ENCODE measurements at places on chromosomes 11 and 22. TPM values are rescaled to one million over a fixed set of nuclear protein-coding genes. Genes with fewer than 3 reads are reported as not detected.

DNA sequence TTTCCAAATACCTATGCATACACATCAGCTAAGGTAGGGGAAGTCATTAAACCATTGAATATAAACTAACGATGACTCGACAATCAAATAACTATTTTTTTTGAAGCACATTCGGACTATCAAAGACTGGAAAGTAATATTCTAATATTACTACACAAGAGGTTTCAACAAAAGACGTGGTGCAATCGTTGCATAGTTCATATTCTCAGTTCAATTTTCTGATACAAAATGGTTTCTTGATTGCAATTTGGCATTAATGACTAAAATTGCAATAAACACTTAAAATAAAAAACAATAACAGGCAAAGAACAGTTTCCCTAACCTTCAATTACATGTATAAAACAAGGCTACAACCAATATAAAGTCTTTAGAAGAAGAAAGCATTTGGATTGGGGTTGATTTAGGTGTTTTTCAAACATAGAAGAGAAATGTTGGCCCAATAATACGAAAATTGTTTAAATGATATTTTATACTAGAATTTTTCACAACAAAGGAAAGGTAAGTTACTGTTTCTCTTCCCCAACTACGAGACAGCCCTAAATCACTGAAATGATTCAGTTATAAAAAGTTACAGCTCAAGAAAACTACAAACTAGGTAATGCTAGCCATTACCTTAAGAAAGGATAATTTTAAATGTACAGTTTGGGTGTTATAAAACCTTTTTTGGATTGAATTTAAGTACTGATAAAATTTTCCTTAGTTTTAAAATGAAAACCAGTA, 17.6 kb downstream of the BLID start:
- no peak for DNase-seq

DNA sequence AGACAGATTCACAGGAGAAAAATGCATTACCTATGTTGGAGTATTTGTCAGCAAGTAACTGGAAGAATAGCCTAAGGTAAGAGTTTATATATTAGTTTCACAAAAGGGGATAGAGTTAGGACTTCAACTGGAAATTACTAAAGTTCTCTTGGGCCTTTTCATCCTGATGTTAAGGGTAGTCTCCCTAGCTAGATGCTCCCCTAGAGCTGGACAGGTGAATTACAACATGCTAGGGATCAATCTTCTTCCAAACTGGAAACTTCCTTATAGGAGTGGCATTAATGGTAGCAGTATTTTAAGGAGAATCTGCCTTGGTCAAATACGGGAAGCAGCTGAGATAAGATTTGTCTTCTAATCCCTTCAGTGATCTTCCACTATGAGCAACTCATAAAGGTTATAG, 632.8 kb upstream of the RAG2 start:
- no peak for DNase-seq

GRCh38 chr22:43013355-43014315, 1.3 kb downstream of the PACSIN2 start:
- DNase-seq, result no peak

Gene TCN2
- 0.28 TPM for total RNA-seq

DNA sequence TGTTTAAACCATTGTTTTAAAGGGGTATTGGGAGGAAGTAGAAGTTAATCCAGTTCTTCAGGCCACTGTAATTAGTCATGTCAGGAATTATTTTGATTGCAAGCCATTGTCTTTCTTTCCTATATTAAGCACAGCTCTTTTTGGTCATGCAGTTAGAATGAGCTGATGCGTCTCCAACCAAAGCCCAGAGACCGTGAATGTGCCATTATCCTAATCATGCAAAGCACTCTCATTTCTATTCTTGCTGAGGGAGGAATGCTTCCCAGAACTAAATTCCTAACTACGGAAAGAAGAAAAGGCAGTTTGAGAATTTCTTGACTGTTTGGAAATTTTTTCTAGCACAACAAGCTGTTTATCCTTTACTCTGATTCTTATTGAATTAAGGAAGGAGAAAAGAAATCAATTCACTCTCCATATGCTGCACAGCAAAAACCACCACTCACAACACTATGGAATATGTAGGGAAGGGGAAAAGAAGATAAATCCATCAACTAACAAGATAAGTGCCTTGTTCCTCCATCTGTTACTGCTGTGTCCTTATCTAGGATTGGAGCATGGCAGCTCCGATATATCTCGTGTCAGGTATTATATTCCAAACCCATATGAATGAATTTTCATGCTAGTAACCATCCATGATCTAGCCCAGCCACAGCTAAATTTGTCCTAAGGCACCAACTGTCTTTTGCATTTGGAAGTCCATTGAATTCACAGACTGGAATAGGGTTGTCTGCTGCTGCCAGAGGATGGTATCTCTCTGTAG, 70.8 kb downstream of the NTM start:
- no peak for DNase-seq

GRCh38 chr22:27318516-27318915, 483.0 kb downstream of the MN1 start:
- no peak for DNase-seq

GRCh38 chr11:130037058-130037457, 32.6 kb upstream of the APLP2 start:
- no peak for DNase-seq

GRCh38 chr11:103988595-103988969, 47.9 kb upstream of the DDI1 start:
- DNase-seq, result no peak

DNA sequence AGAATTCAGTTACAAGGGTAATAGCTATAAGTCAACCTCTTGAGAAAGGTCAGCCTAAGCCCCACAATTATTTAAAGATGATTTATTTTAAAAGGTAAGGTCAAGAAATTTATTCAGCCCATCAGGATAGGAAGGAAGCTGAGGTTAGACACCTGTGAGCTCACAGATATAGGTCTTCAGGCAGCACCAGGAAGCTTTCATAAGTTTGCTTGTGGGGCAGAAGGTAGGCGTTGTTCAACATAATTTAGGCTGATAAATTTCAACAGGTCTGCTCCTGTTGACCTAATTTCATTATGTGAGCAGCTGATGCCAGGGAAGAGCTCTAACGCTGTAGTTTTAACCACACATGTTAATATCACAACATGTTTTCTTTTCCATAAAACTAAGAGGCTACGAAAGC, 118.1 kb upstream of the APOA1 start:
- DNase-seq, result no peak

Gene C22orf23
- total RNA-seq, result 0.37 TPM

DNA sequence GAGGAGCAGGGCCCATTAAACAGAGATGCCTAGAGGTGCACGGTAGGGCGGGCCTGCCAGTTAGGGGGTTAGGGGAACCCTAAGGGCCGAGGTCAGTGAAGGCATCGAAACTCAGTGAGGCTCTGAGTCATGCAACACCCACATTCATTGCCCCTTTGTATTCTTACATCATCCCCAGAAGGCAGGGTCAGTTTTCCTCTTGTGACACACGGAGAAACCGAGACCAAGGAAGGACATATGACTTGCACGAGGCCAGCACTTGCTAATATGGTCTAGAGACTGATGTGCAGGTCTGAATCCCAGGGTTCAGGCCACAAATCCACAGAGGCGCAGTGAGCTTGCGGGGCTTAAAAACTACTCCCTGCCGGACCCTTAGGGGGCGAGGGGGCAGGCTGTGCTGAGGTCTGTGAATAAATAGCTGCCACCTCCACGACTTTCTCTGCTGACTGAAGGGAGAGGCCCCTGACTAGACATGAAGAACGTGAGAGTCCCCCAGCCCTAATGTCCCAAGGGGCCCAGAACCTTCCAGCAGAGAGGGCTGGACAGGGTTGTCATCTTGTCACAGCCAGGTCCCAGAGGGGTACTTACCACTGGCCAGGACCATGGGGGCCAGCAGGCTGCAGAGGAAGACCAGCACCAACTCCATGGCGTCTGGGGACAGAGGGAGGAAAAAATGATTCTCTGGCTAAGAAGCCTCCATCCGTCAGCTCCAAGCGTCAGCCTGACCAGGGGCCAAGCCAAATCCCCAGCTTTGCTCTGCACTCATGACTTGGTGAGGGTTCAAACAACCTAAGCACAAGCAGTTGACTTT, 17.8 kb upstream of the FXYD2 start:
- DNase-seq, result no peak

DNA sequence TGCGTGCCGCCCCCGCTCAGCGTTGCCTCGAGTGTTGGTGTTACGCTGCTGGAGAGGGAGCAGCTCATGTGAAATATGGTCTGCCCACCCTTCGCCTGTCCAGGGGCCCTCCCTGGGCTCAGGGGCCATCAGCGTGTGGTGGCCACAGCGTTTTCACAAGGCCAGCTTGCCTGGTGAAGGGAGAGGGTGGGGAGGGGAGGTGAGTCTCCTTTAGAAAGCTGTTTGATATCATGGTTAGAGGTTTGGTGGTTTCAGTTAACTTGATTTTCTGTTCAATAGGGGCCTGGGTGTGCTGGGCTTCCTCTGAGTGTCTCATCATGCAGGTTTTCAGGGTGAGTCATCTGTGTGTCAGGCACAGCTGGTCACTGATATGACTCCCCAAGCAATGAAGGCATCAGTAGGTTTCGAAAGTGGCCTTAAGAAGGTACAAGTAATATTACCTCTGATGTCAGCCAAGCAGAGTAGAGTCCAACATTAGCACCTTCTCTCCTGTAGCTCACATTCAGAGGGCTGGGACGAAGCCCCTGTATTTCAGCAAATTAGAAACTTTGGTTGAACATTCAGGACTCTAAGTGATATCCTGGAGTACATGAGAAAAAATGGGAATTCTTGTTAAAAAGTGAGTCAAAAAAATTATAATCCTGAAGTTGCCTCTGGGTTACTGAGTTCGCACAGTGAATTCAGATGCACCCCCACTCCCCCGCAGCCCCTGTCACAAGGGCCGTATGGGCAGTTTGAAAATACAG, 172.5 kb downstream of the TBC1D22A start:
- DNase-seq, result no peak

Gene RIC3
- 11.8 TPM for total RNA-seq

DNA sequence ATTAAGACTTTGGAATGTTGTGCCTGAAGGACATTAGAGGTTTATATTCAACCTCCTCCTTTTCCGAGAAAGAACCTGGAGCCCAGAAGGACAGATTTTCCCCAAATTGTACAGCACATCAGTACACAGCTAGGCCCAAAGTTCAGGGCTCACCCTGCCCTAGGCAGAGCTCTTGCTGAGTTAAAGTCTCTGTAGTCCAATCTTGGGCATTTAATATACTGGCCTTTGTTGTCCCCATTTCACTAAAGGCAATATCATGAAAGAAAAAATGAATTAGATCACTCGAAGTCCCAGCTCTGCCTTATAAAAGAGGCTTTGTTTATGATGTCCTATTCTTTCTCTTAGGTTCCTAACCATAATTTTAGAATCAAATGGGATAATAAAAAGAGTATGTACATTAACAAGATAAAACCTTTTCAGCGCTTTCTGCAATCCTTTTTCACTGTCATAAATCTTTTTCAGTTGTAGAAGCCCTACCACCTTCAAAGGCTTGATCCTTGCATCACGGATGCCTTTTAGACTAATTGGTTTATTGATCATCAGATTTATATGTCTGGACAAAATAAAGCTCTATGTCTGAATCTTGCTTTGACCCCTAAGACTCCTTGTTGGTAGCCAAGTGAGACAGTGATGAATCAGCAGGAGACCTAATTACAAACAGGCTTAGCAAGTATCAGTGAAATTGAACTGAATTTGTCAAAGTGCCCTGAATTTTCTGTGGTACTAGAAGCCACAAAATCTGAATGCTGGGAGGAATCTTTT, 39.8 kb downstream of the RELT start:
- DNase-seq, result no peak

DNA sequence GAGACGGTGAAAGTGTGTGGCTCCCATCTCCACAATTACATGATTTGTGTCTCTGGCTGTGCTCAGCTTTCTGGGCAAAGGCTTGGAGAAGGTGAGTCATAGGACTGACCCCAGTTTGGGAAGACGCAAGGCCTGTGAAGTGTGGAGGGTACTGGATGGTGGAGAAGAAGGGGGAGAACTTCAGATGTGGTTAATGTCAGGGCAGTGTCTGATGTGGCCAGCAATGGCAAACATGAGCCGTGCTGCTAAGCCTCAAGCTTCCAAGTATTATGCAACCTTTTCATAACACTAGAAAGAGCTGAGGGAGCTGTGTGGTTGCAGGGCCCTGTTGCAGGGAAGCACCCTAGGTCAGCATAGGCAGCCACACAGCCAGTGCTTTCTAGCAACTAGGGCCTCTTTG, 110.9 kb downstream of the NTM start:
- DNase-seq, result no peak

Gene NPTXR
- total RNA-seq, result 5.9 TPM

GRCh38 chr11:64598106-64598796, 7.2 kb downstream of the SLC22A12 start:
- DNase-seq, result no peak

Gene LRRN4CL
- 0.22 TPM for total RNA-seq

DNA sequence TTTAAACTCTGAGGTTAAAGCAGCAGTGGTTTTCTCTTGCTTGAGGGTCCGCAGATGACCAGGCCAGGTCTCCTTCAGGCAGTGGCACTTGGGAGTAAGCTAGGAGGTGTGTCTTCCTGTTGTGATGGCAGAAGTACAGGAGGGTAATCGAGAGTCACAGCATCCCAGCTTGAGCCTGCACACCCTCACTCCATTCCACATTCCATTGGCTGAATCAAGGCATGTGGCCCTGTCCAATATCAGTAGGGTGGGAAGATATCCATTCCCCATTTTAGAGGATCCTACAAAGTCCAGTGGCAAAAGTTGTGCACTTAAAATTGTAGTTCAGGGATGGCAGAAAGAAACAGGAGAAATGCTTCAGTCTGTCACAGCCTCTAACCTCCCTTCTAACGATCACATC, 23.3 kb downstream of the OSBP2 start:
- DNase-seq, result no peak

GRCh38 chr22:46065691-46066454, 84.5 kb upstream of the PPARA start:
- DNase-seq, result no peak
